Nucleus accumbens (tissue), 56 donors: ENCODE measurements at places on chromosomes 1 and 21.

- no peak for DNase-seq
These were observed 968 bp downstream of the CSMD2 start for GRCh38 chr1:34163792-34164731.

DNA sequence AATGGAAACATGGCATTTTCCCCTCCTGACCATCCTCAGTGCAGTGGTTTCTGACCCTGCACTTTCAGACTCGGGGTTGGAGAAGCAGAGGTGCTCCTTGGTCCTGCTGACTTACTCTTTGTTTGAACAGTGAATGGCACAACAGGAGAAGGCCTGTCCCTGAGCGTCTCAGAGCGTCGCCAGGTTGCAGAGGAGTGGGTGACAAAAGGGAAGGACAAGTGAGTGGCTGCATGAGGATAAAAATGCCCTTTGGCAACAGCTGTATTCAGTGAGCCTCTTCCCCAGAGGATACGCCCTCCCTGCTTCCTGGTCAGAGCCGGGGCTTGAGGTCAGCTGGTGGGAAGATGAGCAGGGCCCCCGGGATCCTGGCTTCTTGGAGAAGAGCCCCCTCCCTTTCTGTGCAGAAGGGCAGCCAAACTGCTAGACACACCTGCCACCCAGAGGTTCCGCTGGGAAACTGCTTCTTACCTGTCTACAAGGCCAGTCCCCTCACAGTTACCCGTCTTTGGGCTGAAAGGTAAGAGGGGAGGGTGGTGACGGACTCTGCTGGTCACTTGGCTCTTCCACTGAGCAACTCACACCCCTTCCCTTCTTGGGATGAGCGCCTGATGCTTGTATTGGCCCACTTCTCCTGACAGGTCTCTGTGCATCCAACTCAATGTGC lies 16.6 kb downstream of the NPL start:
- no peak for DNase-seq

DNA sequence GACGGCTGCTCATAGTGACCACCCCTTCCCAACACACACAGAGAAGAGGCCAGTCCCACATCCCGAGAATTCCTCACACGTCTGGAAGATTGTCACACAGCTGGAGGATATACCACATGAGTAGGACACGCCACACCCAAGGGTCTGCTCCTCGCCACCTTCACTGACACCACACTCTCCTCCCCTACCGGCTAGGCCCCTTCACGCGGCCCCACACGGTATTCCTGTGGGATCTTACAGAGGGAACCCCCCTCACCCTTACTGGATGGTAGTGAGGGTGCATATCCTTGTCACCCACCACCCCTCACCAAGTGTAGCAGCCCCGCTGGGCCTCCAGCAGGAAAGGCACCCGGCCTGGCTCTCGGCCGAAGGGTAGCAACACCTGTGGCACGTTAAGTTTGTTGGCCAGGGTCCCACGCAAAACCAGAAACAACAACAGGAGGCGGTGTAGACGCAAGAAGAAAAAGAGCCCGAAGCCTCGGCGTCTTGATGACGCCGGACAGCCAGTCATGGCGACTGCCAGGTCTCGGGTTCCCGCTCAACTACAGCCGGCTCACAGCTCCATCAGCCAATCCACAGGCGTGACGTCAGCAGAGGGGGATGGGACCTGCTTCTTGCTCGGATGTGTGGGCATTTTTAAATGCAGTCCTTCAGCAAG lies at the start of gene NUP210L:
TSS of gene NUP210L (minus strand) at position 540 of the 658 bp plus-strand sequence.
- no peak for DNase-seq

- DNase-seq, result no peak
These were observed 56.7 kb upstream of the CD1D start for GRCh38 chr1:158124034-158124433.

DNA sequence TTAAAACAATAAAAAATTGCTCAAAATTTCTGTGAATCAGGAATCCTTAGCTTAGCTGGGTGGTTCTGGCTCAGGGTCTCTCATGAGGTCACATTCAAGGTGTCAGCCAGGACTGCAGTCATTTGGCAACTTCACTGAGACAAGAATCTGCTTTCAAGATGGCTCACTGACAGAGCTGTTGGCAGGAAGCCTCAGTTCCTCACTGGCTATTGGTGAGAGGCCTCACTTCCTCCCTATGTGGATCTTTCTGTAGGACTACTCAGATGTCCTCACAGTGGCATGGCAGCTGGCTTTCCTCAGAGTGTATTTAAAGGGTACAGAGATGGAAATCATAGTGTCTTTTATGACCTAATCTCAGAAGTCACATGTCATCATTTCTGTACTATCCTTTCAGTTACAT lies 785.7 kb downstream of the ADGRL2 start:
- DNase-seq, result no peak

- DNase-seq, result no peak
These were observed 33.5 kb upstream of the ADAR start for GRCh38 chr1:154641534-154641933.

GRCh38 chr1:36236302-36236701 lies 12.1 kb downstream of the THRAP3 start:
- no peak for DNase-seq

DNA sequence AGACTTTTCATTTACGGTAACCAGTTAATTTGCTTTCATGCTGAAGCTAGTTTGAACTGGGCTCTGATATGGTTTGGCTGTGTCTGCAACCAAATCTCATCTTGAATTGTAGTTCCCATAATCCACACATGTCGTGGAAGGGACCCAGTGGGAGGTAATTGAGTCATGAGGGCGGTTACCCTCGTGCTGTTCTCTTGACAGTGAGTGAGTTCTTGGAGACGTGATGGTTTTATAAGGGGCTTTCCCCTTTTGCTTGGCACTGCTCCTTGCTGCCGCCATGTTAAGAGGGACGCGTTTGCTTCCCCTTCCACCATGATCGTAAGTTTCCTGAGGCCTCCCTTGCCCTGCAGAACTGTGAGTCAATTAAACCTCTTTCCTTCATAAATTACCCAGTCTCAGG lies 10.3 kb upstream of the FHAD1 start:
- no peak for DNase-seq

GRCh38 chr1:108591466-108591865 lies 31.6 kb downstream of the EEIG2 start:
- no peak for DNase-seq

DNA sequence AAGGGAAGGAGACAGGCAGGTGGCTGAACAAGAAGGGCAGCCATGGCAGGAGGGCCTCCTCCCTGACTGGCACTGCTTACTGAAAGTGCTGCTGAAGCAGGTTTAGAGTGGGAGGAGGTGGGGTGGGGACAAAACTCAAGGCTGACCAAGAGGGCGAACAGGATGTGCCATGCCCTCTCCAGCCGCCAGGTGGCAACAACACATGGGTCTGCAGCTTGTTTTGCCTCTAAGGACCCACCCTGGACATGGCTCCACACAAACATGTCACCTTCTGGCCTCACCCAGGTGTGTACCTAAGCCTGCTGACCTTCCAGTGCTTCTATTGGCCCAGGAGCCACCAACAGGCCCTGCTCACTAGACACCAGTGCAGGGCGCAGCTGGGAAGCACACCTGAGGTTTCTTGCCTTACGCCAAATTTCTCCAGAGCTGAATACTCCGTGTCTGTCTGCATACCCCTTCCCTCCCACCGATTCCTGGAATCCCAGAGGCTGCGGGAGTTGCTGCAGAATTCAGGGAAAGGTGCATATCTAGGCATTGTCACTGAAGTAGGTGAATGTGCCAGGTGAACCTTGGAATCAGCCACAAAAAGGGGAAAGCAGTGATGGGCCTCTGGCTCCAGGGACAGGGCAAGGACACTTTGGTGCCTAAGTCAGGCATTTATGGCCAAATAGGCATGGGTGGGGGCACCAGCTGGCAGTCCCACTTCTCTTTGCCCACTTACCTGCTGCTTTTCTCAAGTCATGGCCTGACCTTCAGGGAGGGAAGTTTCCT lies 5.3 kb downstream of the PSRC1 start:
- peak; percentile 76 for DNase-seq

DNA sequence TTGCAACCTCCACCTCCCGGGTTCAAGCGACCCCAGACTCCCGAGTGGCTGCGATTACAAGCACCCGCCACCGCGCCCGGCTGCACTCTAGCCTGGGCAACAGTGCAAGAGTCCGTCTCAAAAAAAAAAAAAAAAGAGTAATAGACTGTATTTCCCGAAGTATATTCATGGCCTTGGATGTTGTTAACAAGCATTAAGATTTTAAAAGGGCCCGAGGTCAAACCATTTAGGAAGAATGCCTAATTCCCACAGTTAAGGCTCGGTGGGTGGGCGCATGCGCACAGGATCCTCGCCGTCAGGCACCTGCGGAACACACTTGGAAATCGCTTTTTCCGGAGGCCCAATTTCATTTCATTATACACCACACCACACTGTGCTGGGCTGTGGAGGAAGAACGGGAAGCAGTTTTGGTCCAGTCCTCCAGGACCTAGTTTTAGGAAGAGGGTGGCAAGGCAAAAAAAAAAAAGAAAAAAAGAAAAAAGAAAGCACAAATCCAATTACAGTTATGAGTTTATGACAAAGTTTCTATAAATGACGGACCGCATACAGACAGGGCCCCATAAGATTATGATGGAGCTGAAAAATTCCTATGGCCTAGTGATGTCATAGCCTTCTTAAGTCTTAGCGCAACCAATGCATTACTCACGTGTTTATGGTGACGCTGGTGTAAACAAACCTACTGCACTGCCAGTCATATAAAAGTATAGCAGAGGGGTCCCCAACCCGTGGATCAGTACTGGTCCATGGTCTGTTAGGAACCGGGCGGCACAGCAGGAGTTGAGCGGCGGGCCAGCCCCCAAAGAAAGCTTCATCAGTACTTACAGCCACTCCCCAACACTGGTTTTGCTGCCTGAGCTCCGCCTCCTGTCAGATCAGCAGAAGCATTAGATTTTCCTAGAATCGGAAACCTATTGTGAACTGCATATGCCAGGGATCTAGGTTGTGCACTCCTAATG lies 38.2 kb downstream of the H3-3A start:
- DNase-seq, result no peak

GRCh38 chr1:239858057-239858456 lies 233.6 kb upstream of the FMN2 start:
- DNase-seq, result no peak

GRCh38 chr1:167681451-167682098 lies 40.2 kb upstream of the MPZL1 start:
- DNase-seq, result no peak

- DNase-seq, result no peak
These were observed 34.1 kb downstream of the AGT start for GRCh38 chr1:230679825-230680224.

- DNase-seq, result no peak
These were observed 9.4 kb upstream of the FMO3 start for GRCh38 chr1:171081314-171081753.

- DNase-seq, result no peak
These were observed 35.2 kb downstream of the SPEN start for GRCh38 chr1:15882665-15883064.

- no peak for DNase-seq
These were observed 58.4 kb downstream of the NTMT2 start for GRCh38 chr1:170204121-170204520.

DNA sequence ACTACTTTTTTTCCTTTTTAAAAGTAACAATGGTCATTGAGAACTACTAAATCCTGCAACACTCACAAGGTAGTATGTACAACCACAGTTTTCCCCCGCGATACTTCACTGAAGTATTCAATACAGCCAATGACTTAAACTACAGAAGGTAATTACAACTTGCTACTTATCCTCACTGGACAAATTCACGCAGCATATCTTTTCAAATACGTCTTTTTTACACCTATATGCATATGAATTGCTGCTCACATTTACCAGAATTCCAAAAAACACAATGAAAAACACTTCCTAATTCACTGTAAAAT lies 12.4 kb downstream of the NRIP1 start:
- DNase-seq, result no peak

- no peak for DNase-seq
These were observed 30.0 kb downstream of the IARS2 start for GRCh38 chr1:220123889-220124288.

- DNase-seq, result no peak
These were observed 34.8 kb downstream of the RIMS3 start for GRCh38 chr1:40630488-40631223.

GRCh38 chr1:52662645-52663313 lies 29.8 kb downstream of the SHISAL2A start:
- DNase-seq, result peak; percentile 3

DNA sequence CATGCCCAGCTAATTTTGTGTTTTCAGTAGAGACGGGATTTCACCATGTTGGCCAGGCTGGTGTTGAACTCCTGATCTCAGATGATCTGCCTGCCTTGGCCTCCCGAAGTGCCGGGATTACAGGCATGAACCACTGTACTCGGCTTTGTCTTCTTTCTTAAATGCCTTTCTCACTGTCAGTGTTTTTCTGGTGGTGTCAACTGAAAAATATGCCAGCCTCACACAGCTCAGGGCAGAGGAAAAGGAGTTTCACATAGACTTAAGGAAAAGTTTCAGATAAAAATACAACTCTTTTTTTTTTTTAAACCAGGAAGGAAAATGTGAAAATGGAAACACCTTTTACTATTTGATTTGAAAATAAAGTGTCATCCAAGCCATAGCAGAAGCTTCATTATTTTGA lies 4.6 kb upstream of the MAB21L3 start:
- no peak for DNase-seq

- peak; percentile 87 for DNase-seq
These were observed 575 bp downstream of the PCNT start for GRCh38 chr21:46324390-46325072.
